NCI-H1092 treated with DMSO at 0.1 percent for 48 hours (cell line): ENCODE measurements at places on chromosomes 16 and 17.

DNA sequence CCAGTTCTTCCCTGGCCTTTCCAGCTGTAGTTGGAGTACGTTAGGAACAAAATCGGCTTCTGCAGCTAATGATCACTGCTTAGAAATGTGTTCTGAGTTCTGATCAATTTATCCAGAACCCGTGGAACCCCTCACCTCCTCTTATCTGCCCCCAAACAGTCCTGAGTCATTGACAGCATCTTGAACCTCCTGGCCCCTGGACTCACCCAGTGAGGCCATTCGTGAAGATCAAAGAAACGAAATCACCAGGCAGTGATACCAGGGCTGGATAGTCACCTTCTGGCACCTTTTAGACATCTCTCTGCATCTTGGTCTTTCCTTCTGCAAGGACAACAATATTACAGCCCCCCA lies 17.0 kb upstream of the EXOC7 start:
- DNase-seq, result no peak

- no peak for DNase-seq
Observed at GRCh38 chr17:40707745-40708144, 4.2 kb upstream of the KRT24 start.

DNA sequence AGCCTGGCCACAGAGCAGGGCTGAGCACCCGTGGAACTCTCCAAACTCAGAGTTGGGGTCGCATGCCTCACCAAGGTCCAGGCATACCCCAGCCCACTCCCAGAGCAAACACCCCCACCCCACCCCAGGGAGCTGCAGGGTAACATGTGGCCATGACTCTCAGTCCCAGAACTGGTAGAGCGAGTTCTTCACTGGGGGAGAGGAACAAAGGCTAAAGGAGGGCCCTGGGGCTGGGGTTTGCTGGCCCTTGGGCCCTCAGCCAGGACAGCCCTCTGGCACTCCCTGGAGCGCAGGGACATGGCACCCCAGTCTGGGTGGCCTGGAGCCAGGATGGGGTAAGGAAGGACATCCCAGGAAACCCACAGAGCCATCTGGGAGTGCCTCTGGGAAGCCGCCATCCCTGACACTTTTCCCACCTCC lies 4.2 kb downstream of the HID1 start:
- no peak for DNase-seq

DNA sequence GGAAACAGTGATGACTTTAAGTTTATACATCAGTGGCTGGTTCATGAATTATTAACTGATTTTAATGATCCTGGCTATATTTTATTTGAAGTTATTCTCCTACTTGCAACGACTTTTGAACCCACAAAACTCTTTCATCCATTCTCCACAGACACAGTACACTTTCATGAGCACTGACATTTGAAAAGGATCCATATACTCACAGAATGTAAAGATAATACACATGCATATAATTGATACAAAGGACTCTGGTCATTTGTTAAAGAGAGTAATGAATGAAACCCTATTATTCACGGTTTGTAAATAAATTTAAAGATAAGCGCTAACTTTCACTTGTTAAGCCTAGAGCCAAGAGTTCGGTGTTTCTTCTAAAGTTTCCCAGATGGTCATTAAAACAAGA lies 3.3 kb downstream of the TOX3 start:
- no peak for DNase-seq

GRCh38 chr17:66920435-66920834 lies 44.1 kb upstream of the CACNG4 start:
- DNase-seq, result no peak

DNA sequence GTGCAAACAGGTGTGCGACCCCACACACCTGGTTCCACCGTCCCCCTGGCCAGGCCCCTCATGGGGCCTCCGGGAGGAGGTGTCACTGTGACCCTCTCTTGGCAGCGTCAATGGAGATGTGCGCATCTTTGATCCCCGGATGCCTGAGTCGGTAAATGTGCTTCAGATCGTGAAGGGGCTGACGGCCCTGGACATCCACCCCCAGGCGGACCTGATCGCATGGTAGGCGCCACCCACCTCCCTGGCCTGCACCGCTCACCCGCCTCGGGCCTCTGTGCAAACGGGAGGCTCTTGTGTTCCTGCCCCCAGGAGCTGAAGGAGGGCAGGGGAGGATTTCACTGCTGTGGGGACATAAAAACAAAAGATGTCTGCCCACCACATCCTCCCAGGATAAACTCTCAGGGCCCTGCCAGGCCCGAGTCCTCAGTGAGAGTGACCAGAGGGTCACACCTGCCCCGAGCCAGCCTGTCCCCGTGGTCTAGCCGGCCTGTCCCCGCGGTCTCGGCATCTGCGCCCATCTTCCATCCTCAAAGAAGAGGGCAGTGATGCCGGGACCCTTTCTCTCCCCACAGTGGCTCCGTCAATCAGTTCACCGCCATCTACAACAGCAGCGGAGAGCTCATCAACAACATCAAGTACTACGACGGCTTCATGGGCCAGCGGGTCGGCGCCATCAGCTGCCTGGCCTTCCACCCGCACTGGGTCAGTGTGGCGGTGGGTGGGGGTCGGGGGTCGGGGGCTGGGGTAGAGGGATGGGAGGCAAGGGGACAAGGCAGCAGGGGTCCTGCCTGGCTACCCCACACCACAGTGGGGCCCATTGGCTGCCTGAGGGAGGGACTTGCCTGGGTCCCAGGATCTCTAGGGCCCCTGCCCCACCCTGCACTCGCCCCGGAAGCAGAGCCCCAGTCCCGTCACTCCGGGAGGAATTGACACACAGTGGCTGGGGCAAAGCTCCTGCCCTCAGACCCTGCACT lies 29.0 kb upstream of the CHMP6 start:
- no peak for DNase-seq

- no peak for DNase-seq
Observed at GRCh38 chr17:78173097-78173715, 4.8 kb downstream of the SYNGR2 start.

DNA sequence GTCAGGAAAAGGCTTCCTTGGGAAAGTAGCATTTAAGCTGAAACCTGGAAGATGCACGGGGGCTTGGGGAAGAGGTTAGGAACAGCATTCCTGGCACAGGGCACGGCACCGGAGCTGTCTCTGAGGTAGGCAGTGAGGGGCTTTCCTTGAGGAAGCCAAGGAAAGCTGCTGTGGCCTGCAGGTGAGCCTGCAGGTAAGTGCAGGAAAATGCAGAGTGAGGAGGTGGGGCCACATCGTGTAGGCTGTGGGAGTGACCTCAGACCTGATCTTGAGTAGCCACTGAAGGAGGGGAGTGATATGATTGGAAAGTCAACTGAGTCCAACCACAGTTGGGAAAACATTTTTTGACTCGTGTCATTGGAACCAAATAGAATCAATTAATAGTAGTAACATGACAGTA lies 79.5 kb downstream of the CDK5R1 start:
- DNase-seq, result no peak

DNA sequence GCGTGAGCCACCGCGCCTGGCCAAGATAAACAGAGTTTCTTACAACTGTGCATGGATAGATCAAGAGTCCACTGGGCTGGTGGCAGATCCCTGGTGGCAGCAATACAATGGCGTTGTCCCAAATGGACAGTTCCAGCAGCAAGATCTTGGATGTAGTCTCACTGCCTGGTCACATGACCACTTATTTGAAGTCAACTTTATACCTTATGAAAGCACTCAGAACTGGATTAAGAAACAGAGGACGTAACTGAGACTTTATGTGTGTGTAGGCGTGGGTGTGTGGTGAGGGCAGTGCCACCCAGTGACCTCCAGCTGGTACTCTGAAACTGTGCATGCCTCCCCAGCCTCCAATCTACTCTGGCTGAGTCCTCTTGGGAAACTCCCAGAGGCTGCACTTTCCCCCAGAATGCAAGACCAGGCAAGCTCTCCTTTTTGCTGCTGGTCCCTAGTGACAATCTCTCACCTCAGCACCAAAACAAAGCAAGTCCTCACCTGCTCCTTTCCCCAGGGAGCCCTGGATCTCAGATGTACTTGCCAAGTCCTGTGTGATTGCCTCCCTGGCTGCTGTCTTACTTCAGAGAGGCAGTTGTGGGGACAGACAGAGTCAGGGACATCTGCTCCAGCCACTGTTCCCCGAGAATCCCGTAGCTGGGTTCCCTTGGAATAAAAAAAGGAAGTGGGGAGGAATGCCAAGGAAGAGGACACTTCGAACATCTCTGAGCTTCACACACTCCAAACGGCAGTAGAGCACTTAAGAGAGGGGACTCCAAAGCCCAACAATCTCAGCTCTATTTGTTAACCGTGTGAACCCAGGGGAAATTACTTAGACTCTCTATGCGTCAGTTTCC lies 11.7 kb upstream of the ST6GALNAC2 start:
- peak; percentile 47 for DNase-seq

DNA sequence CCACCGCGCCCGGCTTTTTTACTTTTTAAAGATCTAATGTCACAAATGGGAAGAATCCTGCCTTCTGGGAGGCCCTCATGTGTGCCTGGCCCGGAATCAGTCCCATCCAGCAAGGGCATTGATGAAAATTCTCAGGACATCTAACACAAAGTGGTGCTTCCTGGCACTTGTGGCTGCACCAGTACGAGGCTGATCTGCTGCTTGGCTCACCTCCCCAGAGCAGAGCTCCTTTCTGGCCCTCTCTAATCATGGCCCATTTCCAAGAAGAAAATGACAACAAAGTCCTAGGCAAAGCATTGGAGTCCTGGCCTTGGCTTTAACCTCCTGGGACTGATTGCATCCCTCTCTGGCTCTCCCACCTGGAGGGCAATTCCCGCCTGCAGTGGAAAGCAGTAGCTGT lies 50.7 kb upstream of the SIAH1 start:
- no peak for DNase-seq

DNA sequence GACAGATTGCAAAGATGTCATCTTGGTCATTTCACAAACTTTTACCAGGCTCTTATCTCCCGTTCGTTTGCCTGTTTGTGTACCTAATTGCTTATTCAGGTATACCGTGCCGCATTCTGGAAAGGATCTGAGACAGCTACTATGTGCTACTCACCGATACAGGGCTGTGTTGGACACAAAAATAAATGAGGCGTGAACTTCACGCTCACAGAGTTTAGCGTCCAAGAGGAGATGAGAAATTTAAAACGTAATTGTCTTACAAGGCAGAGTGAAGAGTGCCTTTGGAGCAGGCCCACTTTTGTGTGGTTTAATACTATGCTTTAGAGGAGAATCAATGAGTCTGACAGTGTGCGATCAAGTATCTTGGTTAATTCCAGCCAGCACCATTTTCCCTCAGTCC lies 26.7 kb downstream of the MAF start:
- no peak for DNase-seq

- DNase-seq, result no peak
Observed at GRCh38 chr17:9285602-9286427, 264.5 kb downstream of the NTN1 start.

- DNase-seq, result peak; percentile 67
Observed at GRCh38 chr16:85586380-85587104, 26.6 kb upstream of the GSE1 start.

DNA sequence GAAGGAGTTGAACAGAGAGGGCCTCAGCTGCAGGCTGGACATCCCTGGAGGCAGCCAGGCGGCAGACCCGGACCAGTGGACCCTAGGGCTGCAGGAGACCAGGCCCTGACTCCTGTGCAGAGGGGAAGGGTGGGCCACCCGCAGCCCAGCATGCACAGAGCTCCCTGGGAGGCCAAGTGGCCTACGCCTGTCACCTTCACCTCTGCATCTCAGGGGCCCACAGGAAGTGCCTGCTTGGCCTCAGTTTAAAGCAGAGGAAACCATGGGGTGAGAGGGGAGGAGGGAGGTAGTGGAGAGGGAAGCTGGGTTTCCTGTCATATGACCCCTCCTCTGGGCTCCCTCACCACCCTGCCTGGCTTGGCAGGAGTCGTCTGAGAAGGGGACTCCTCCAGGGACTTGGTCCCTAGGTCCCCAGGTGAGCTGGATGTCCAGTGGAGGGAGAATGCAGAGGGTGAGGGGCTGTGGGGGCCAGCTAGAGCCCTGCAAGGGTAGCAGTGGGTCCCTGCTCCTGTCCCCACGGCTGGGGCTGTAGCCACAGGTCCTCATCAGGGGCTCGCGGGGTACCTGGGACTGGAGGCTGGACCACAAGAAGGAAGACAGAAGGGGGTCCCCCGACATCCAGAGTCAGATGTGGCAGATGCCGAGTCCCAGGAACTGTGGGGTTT lies at the start of gene TMC8:
TSS of gene TMC8 (plus strand) at position 335 of the 665 bp plus-strand sequence. CDS start 818 bp downstream, outside the sequence.
- no peak for DNase-seq

DNA sequence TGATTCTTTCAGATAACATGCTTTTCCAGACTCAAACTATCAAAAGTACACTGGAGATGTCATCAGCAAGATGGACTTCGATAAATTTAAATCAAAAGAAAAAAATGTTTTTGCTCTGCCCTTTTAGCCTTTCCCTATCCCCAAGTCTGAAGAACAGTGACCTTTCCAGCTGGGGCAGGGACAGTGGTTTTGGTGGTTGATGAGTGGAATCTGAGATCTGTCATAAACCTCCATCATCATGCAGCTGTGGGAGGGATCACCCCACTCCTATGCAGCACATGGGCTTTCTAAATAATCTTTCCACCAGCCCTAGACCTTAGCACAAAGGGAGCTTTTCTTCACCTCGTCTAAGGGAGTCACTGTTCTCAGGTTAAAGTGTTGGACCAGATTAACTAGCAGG lies 869.5 kb upstream of the SOX9 start:
- no peak for DNase-seq

- DNase-seq, result no peak
Observed at GRCh38 chr16:50988441-50988840, 162.6 kb downstream of the SALL1 start.

GRCh38 chr16:54286366-54287130 lies at the start of gene IRX3:
Gene IRX3 (minus strand): TSS chr16:54286787. CDS start chr16:54286050, 737 bp downstream.
- peak; percentile 93 for DNase-seq

DNA sequence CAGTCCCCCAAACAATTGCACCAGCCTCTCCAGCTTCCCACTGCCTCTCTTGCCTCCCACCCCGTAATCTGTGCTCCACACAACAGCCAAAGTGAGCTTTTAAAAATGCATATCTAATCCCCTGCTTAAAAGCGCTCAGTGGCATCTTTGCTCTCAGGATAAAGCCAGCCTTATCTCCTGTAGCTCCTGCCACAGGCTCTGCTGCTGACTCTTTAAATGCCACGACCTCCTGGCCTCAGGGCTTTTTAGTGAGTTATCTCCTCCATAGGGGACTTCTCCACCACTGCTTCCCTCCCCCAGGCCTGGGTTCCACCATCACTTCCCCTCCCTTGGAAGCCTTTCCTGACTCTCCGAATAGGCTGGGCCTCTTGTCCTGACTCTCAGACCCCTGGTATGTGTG lies 98.6 kb downstream of the GNAO1 start:
- no peak for DNase-seq
